ENCODE measurements at places on chromosomes 2 and 18.

DNA sequence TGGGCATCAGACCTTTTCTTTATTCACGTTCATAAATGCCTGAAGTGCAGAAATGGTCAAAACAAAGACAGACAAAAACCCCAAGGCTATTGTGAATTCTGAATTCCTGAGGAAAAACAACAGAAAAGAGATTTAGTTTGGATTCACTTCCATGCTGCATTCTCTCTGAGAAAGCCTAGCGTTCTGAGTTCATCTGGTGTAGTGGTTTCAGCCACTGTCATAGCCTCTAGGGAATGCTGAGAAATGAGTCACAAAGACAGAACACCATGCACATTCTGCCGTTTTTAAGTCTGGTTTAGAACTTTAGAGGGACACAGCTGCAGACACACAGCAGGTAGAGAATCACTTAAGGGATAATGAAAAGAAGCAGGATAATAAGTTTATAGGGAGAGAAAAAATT, 93.8 kb downstream of the LRP1B start:
- peak; percentile 39 for DNase-seq

- peak; percentile 27 for DNase-seq
These were observed 23.9 kb downstream of the PECR start for GRCh38 chr2:216057688-216058193.

DNA sequence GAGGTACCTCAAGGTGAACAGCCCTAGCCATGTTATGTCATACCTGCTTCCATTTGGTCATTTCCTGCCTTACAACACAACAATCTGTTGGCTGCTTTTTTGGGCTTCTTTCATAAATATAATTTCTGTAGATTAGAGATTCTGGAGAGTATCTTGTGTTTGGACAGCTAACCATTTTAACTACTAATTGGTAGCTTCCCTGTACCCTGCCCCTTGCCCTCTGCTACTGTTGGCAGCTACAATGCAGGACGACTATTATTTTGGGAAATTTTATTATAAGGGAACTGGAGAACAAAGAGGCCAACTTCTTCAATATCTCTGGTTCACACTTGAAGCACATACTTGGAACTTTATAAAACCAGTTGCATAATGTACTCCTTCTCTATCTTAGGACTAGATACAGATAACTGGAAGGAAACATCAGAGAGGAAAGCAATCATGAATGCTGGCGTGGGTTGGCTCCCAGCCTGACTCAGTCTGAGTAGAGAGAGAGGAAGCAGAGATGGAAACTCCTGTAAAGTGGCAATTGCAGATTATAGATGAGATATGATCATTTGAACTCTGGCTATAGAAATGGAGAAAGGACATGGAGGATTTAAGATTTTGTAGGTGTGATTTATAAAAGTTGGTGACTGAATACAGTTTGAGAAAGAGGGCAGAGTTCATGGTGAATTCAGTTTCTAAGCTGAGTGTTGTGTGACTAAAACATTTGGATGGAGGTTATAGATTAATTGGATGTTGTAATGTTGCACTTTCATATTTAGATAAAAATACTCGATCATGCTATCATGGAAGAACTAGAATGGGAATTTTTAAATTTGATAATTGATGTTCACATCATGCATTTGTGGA, 74.5 kb downstream of the MDH1 start:
- DNase-seq: no peak

GRCh38 chr2:10057231-10058107, 14.1 kb downstream of the KLF11 start:
- DNase-seq: peak; percentile 47

GRCh38 chr18:35123811-35124210, 82.6 kb downstream of the MAPRE2 start:
- DNase-seq: no peak

- no peak for DNase-seq
These were observed 1723.5 kb upstream of the LRRTM1 start for GRCh38 chr2:82027921-82028615.

DNA sequence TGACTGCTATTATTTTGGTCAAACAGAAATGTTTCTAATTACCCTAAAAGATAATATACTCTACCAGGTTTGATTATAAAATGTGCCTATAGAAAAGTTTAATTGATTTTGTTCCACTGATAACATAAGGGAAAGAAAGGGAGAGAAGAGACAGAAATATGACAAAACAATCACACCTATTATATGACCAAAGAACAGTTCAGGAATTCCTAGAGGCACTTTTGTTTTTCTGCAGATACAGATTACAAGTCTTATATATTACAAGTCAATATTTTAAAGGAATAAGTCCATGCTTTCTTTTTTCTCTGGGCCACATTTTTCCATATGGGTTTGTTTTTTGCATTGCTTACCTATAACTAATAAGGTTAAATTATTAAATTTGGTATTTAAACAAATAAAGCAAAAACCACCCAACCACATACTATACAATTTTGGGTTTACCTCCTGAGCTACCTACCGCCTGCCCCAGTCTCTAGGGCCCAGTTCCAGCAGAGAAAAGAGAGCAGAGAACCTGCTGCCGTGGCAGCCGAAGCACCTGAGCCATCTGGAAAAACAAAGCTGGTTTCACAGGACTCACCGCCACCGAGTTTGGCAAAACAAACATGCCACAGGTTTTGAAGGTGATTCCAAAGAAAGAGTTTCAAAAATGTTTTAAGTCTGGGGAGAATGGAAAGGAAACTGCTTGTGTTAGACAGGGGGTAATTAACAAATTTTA, 92.1 kb downstream of the DYM start:
- no peak for DNase-seq

GRCh38 chr2:86032861-86033595, 72.7 kb downstream of the POLR1A start:
- DNase-seq: no peak

GRCh38 chr2:234212534-234212933, 162.0 kb downstream of the SPP2 start:
- DNase-seq: no peak

GRCh38 chr18:75687626-75688025, 260.1 kb upstream of the SMIM21 start:
- DNase-seq: no peak

- peak; percentile 73 for DNase-seq
These were observed 145.6 kb downstream of the AGAP1 start for GRCh38 chr2:235639428-235639773.

DNA sequence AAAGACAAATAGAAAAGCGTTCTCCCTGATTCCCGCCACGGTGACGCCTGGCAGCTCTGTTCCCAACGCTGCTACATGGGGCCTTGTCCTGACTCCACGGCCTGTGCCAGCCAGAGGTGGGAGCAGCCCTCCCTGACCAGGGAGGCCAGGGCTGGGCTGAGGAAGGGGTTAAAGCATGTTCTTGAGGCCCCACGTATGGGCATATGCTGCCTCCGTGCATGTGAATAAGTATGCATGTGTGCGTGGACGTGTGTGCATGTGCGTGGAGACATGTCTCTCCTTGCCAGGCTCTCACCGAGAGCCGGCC, 1.6 kb upstream of the SNED1 start:
- no peak for DNase-seq

GRCh38 chr2:85795331-85796045, 41.7 kb downstream of the ATOH8 start:
- DNase-seq: no peak

DNA sequence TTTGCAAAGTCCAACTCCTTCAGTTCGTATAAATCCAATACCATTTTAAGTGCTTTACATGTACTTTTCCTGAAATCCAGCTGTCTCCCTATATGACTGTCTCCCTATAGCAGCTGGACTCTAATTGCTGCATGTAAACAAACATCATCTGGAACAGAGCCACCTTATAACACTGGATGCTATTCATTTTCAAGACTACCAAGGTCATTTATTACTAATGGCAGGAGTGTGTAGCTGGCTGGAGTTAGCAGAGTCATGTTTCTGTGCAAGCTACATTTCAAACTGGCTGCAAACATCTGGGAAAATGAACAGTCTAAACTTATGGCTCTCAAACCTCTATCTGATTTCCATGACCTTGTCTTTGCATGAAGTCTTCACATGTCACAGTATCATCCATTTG, 575.2 kb downstream of the PIK3C3 start:
- no peak for DNase-seq

DNA sequence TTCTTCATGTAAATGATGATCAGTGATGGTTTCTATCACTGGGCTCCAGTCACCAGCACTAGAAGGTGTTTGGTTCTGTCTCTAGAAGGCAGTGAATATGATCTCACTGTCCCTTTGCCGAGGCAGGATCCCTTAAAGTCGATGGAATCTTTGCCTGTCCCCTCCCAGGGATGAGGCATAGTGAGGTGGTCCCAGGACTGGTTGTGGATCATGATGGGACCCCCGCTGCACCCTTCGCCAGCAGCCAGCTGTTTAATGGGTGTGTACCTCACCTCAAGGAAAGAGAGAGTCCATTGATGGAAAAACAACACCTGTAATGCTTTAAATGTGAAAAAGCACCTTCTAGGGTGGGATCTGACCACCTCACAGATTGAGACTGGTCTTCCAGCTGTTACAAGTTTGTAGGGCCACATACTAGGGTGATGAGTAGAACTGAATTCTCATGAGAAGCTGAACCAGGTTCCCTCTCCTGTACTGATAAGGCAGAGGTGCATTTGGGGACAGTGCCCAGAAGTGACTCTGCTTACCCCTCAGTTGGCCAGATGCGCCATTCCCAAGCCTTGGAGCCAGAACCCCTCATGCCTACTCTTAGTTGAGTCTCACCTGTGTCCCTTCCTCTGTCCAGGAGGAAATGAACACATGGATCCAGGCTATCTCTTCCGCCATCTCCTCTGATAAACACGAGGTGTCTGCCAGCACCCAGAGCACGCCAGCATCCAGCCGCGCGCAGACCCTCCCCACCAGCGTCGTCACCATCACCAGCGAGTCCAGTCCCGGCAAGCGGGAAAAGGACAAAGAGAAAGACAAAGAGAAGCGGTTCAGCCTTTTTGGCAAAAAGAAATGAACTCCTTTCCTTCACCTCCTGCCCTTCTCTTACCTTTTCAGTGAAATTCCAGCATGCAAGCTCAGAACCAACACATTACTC, 55.5 kb upstream of the EML6 start:
- DNase-seq: no peak

GRCh38 chr2:20282916-20283592, 58.1 kb upstream of the SDC1 start:
- DNase-seq: no peak

DNA sequence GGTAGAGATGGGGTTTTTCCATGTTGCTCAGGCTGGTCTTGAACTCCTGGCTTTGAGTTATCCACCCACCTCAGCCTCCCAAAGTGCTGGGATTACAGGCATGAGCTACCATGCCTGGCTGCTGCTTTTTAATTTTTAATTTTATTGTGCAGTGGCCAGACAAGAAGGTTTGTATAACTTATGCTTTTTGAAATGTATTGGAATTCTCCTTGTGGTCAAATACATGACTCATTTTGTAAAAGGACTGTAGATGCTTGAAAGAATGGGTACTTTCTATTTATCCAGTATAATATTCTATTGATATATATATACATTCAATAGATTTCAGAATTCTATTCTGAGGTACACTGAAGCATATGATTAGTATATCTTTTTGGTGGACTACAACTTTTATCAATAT, 82.6 kb upstream of the ST3GAL5 start:
- DNase-seq: peak; percentile 46

DNA sequence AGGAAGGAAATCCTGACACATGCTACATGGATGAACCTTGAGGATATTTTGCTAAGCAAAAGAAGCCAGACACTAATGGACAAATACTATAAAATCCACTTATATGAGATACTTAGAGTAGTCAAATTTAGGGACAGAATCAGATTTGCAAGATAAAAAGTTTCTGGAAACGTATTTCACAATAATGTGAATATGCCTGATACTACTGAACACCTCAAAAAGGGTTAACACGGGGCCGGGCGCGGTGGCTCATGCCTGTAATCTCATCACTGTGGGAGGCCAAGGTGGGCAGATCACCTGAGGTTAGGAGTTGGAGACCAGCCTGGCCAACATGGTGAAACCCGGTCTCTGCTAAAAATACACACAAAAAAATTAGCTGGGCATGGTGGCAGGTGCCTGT, 1.7 kb upstream of the RMC1 start:
- DNase-seq: no peak

DNA sequence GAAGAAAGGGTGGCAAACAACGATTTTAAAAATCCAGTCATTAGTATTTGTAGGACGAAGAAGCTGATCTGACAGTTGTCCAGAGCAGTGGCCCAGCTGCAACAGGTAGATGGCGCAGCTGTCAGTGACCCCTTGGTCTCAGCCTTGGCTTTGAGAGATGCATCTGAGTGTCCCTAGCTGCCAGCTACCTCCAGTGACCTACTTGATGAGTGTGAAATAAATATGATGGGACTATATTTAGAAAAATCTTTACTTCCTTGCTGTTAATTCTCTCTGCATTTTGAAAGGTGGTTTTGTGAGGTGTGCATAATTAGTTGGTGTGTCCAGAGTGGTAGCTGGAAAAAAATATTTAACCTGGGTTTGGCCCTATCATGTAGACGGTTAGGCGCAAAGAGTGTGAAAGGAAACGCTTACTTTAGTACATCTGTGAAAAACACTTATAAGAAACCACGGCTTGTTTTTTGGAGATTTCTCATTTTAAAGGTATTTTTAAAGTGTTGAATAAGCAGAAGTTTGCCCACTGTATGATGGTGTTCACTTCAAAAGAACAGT, 963 bp downstream of the INPP1 start:
- no peak for DNase-seq

DNA sequence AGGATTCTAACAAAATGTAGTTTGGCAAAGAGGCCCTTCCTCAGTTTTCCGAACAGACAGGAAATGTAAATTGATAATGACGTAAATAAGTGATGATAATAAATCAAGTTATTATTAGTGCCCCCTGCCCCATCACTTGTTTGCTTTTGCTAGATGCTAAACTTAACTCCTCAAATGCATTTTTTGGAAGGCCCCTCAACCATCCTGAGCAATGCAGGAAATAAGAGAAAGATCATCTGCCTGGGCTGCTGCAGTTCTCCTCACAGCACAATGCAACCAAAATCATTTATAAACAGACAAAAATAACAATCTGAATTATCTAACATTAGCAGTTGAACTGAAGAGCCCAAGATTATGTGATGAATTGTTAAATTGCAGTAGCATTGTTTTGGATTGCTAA, 62.6 kb upstream of the PSMD14 start:
- DNase-seq: no peak

DNA sequence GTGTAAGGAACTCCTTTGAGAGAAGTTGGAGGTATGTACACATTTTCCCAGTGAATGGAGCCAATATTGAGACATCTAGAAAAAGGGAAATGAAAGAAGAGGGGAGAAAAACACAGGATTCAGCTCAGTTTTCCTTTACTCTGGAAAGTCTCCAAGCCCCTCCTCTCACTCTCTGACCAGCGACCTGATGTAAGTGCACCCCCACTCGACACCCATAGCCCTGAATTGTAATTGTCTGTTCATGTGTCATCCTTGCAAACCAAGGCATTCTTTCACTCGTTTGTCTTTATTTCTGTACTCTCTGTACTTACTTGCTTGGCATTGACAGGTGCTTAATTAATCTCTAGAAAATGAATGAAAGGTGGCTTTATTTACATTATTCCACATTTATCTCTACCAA, 55.7 kb upstream of the CTAGE1 start:
- DNase-seq: no peak

- no peak for DNase-seq
These were observed 11.3 kb downstream of the HYCC2 start for GRCh38 chr2:201059961-201060755.

Data from fibroblast of skin of right quadriceps (primary cell).